Activated naive CD4-positive, alpha-beta T cell treated with anti-CD3 and anti-CD28 coated beads for 36 hours (primary cell): ENCODE measurements at places on chromosomes 13 and 19. TPM values are rescaled to one million over a fixed set of nuclear protein-coding genes. Genes with fewer than 3 reads are reported as not detected.

The FOXA3 gene
- total RNA-seq = not detected

The ICAM4 gene
- total RNA-seq = not detected

The PRR22 gene
- total RNA-seq = 1.5 TPM

The KCNRG gene
- total RNA-seq = not detected

The ZNF431 gene
- 13.2 TPM for total RNA-seq

The PSG3 gene
- total RNA-seq = not detected

The RXFP2 gene
- not detected for total RNA-seq

The MBD3L2 gene
- not detected for total RNA-seq

The PDS5B gene
- total RNA-seq = 48.0 TPM

The NLRP7 gene
- not detected for total RNA-seq

The NEK5 gene
- total RNA-seq = 0.14 TPM

The SOX1 gene
- not detected for total RNA-seq

The ZBTB45 gene
- total RNA-seq = 6.0 TPM

The CD22 gene
- total RNA-seq = 2.0 TPM

The UBE2L5 gene
- total RNA-seq = not detected

The PALM3 gene
- not detected for total RNA-seq

The MAMSTR gene
- 0.44 TPM for total RNA-seq

The CGB3 gene
- not detected for total RNA-seq

The ALOX5AP gene
- 21.7 TPM for total RNA-seq

The RASGRP4 gene
- total RNA-seq = 0.41 TPM

The ZNF536 gene
- not detected for total RNA-seq

The HIPK4 gene
- not detected for total RNA-seq

The RYR1 gene
- 0.96 TPM for total RNA-seq

The CEACAM19 gene
- 0.27 TPM for total RNA-seq

The CEACAM5 gene
- not detected for total RNA-seq

The CA11 gene
- total RNA-seq = 12.0 TPM

The ICAM5 gene
- 0.81 TPM for total RNA-seq

The ZNF540 gene
- 1.9 TPM for total RNA-seq
